ENCODE measurements at places on chromosomes 7 and 10.

DNA sequence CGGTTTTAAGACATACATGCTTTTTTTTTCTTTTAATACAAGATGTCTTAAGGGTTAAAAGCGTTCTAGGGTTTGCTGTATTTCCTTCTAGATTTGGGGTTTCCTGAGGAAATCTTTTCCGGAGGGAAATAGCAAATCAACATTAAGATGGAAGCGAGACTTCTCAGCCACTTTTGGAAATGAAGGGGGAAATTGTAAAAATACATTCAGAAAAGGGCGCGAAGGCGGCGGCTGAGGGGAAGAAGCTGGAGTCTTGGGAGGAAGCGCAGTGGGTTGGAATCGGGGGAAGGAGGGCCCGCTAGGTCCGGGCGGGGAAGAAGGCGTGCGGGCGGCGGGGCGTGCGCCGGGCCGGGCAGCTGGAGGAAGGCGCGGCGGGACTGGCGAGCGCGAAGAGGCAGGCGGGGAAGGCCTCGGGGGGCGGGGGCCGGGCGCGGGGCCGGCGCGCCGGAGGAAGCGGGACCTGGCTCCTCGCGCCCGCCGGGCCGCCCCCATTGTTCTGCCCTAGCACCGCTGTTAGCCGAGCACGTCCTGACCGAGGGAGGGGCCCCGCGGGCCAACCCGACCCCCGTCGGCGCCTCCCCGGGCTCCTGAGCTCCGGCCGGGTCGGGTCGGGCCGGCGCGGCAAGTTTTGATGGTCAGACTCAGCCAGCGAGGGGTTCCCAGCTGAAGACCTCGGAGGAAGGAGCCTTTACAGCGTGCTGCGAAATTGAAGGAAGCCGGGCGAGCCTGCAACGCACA, 1.5 kb upstream of the SKIDA1 start:
- DNase-seq = peak; percentile 24

- DNase-seq = no peak
Observed at GRCh38 chr7:92075455-92076158, 58.7 kb downstream of the CYP51A1 start.

DNA sequence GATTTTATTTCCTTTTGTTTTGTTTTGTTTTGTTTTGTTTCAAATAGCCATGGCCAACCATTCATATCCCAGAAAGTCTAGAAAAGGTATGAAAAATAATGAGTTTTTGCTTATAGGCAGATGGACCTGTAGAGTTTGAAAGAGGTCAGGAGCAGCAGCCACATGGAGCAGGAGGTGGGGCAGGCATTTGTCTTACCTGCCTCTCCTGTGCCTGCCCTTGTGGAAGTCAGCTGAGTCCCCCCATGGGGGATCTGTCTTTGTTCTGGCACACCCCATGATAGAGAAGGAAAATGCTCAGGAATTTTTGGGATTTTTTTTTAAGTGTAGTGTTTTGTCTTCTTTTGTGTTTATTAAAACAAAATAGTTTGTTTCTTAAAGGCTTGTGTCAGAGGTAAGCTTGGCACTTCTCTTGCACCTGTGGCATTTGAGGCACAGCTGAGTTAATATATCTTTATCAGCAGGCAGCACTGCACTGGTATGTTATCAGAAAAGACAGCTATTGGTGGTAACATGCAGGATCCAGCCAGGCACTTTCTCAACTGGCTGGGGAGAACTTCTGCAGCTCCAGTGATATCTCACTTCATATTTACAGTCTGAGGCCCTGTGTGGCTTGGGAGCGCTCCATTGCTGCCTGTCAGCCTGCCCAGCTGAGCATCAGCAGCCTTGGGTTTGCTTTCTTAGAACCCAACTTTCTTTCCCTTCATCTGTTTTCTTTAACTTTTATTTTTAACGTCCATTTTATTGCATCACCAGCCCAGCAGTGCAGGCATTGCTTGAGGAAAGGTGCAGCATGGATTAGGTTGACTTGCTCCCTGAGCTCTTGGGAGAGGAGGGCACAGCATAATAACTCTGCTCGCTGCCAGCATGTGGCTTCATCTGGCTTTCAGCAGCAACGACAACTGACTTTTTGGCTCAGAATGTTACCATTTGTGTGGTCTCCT, 44.4 kb downstream of the LRRC4 start:
- no peak for DNase-seq

DNA sequence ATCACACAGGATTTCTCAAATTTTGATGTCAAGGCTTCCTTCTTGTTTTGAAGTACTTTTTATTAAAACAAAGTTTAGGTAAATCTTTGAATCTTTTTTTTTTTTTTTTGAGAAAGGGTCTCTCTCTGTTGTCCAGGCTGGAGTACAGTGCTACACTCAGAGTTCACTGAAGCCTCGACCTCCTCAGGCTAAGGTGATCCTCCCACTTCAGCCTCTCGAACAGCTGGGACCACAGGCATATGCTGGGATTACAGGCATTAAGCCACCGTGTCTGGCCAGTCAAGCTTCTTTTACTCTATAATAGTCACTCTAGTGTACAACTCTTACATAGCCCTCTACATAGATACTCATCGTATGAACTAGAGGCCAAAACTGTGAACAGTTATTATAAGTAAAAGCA, 3.4 kb downstream of the RUFY2 start:
- no peak for DNase-seq

- no peak for DNase-seq
Observed at GRCh38 chr10:118409295-118409694, 67.2 kb upstream of the FAM204A start.

DNA sequence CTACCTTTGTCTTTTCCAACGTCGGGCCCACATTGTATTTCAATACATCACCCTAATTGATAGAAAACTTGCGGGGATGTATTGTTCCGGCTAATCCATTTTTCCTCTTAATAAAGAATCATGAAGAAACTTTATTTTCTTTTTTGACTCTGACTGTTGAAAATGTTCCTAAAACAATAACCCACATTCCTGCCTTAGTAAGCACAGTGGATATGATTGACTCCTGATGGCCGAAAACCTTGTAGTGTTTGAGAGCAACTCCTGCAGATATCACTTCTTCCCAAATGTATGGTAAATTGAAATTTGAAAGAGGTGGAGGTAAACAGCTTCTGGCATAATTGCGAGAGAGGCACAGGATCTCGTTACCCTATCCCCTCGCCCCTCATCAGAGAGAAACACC, 65.7 kb downstream of the BICC1 start:
- no peak for DNase-seq

DNA sequence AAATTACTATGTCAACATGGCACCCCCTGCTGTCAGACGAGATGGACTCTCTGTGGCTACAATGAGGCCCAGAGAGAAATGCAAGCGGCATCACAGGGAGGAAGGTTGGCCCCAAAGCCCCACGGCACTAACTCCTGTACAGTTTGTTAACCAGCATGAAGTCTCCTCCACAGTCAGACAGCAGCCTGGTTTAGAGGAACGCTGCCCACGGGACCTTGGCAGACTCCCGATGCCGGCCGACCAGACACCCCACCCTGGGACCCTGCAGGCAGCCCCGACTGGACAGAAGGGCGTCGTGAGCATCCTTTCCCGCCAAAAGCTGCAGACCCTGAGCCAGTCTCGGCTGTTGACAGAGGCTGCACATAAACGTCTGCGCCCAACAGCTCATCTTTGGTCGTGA, 158.8 kb downstream of the DIP2C start:
- DNase-seq = no peak

GRCh38 chr7:28017372-28017771, 163.2 kb downstream of the JAZF1 start:
- no peak for DNase-seq

DNA sequence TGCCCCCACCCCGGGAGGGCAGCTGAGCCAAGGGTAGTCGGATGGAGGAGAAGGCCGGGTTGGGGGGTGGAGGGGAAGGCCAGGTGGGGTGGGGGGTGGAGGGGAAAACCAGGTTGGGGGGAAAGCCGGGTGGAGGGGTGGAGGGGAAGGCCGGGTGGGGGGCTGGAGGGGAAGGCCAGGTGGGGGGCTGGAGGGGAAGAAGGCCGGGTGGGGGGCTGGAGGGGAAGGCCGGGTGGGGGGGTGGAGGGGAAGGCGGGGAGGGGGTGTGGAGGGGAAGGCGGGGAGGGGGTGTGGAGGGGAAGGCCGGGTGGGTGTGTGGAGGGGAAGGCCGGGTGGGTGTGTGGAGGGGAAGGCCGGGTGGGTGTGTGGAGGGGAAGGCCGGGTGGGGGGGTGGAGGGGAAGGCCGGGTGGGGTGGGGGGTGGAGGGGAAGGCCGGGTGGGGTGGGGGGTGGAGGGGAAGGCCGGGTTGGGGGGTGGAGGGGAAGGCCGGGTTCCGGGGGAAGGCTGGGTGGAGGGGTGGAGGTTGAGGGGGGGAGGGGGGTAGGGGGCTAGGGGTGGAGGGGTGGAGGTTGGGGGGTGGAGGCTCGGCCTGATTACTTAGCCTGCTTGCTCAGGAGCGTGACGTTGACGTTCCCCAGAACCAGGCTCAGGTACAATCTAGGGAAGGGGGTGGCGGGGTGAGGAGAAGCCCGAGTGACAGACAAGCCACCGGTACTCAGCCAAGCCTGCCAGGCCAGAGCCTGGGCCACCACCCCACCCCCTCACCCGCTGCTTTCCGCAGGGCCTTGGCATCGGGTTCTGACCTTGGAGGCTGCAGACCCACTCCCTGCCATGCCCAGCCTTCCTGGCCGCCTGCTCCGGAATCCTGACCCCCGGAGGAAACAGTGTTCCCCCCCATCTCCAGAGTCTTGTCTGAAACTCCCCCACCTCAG, 5.6 kb downstream of the TMEM120A start:
- no peak for DNase-seq

- no peak for DNase-seq
Observed at GRCh38 chr7:95389516-95389915, 6.7 kb downstream of the PON3 start.

DNA sequence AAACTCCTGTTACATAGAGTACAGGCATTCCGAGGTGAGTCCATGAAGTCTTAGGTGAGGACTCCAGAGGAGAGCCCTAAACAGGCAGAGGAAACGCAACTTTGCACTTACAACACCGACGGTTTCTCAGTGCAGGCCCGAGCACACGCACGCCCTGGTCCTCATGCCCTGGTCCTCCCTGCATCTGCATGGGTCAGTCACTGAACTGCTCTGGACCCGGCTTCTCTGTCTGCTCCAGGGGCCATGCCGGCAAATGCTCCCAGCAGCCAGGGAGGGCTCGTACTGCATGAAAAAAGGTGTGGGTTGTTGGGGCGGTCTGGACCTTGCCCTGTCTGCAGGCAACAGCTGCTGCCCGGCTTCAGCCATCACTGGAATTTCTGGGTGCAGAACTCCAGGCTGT, 317.3 kb upstream of the SHH start:
- DNase-seq = no peak

GRCh38 chr7:23123465-23123864, 17.9 kb downstream of the KLHL7 start:
- DNase-seq = no peak

DNA sequence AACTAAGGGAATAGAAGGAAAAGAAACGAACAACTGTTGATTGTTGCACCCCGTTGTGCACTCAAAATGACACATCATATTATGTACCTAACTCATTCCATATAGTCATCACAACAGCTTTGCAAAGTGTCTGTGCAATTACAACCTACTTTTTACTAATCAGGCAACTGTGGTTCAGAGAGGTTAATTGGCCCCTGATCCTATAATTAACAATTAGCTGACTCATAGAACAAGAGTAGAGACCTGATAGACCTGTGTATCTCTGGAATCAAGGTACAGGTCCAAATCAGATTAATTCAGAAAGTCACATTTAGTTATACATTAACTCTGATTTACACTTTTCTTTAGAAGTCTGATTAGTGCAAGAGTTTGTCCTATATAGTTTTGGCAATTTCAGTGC, 122.5 kb upstream of the CDK13 start:
- no peak for DNase-seq

DNA sequence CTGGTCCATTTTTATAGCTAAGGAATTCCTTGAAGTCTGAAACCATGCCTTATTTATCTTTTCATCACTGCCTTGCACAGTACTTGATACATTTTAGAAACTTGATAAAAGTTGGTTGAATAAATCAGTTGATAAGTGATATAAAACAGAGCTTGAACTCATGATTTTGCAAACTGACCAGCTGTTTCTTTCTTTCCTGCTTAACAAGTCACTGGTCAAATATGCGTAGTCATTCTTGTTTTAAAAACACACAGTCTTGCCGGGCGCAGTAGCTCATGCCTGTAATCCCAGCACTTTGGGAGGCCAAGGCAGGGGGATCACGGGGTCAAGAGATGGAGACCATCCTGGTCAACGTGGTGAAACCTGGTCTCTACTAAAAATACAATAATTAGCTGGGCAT, 6.3 kb downstream of the TPST1 start:
- no peak for DNase-seq

DNA sequence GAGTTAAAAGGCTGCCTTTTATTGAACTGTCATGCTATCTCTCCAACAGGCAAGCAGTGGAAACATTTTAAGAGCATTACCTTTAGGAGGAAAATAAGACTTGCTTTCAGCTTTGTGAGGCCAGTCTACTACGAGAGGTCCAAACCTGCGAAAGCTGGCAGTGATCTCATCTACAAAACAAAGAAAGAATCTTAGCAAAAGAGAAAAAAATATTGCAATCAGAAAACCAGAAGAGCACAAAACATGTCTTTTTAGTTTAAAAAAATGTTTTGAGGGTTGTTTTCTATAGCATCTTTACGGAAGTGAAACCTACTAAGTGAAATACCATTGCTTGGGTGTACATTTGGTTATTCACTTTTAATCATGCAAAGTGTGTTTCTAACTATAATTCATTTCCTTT, 147.9 kb downstream of the CPEB3 start:
- no peak for DNase-seq

DNA sequence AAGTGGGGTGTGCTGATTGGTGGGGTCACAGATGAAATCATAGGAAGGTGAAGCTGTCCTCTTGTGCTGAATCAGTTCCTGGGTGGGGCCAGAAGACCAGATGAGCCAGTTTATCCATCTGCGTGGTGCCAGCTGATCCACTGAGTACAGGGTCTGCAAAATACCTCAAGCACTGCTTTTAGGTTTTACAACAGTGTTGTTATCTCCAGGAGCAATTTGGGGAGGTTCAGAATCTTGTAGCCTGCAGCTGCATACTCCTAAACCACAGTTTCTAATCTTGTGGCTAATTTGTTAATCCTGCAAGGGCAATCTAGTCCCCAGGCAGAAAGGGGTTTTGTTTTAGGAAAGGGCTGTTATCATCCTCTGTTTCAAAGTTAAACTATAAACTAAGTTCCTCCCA, 17.0 kb upstream of the IFRD1 start:
- DNase-seq = no peak

- no peak for DNase-seq
Observed at GRCh38 chr10:99551158-99551557, 18.4 kb downstream of the NKX2-3 start.
